NB4 (cell line): ENCODE measurements at places on chromosomes 6 and 20.
A peak's percentile ranks its signal among the peaks of the same experiment; 100 is the strongest.

DNA sequence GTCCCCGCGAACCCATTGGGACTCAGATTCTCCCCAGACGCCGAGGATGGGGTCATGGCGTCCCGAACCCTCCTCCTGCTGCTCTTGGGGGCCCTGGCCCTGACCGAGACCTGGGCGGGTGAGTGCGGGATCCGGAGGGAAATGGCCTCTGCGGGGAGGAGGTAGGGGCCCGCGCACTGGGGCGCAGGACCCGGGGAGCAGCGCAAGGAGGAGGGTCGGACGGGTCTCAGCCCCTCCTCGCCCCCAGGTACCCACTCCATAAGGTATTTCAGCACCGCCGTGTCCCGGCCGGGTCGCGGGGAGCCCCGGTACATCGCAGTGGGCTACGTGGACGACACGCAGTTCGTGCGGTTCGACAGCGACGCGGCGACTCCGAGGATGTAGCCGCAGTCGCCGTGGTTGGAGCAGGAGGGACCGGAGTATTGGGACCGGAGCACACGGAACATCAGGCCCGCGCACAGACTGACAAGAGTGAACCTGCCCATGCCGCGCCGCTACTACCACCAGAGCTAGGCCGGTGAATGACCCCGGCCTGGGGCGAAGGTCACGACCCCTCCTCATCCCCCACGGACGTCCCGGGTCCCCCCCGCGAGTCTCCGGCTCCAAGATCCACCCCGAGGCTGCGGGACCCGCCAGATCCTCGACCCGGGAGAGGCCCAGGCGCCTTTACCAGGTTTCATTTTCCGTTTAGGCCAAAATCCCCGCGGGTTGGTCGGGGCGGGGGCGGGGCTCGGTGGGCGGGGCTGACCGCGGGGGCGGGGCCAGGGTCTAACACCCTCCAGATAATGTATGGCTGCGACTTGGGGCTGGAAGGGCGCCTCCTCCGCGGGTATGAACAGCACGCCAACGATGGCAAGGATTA is 15.7 kb upstream of the HLA-A start:
- DNase-seq, result peak; percentile 64

- DNase-seq, result no peak
Observed at GRCh38 chr6:34993213-34993612, 104.2 kb downstream of the ANKS1A start.

DNA sequence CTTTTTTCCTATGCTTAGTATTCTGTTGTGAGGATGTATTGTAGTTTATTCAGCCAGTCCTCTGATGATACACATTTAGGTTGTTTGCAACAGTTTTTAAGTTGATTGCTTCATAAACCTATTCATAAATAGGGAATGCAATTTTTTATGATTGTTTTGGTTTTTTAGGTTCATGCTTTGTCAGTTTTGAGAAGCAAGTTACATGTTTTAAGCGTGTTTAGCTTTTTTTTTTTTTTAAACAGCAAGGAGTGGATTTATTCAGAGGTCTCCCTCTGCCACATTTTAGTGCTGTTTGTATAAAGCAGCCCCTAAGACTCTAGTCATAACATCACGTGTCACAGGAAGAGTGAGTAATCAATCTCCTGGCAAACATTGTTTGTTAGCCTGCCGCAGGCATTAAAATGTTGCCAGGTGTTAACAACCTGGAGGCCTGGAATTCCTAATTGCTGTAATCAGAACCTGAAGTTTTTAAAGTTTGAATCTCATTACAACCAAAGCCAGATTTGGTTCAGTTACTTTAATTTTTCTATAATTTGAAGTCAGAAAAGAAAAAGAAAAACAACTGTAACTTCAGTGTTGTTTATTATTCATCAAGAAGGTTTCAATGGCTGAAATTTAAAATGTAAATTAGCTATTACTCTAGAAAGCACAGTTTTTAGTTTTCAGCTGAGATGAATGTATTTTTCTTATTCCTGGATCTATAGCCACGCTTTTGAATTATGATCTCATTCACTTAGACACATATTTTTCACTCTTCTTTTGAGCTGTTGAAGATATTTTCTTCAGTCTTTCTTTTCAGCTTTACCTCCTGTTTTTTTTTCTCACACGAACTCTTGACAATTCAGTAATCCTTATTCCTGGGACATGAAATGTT is 59.2 kb downstream of the KCNS1 start:
- DNase-seq, result peak; percentile 38

DNA sequence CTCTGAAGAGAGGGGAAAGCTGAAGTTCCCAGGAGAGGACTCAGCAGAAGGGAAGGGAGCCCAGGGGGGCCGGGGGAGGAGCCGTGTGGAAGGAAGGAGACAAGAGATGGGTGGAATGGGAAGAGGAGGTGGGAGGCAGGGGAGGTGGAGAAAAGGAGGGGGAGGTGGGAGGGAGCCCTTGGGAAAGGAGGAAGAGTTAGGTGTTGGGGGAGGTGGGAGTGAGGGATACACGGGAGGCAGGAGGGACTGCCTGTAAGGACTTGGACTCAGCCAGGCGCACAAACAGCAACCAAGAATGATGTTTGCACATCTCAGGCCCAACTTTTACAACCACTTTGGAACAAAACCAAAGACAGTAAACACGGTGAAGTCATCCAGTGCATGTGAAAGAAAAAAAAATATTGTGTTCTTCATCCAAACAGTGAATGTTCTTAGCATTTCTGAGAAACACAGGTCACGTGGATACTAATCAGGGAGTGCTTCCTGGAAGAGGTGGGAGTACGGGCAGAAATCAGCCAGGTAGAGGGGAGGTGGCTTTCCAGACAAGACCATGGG is 17.4 kb upstream of the LSM14B start:
- DNase-seq, result no peak

GRCh38 chr20:62441987-62442539 is 14.7 kb upstream of the RBBP8NL start:
- DNase-seq, result no peak
